ENCODE measurements at places on chromosomes 2 and 18.

- no peak for DNase-seq
Observed at GRCh38 chr2:60936757-60937156, 55.4 kb downstream of the REL start.

DNA sequence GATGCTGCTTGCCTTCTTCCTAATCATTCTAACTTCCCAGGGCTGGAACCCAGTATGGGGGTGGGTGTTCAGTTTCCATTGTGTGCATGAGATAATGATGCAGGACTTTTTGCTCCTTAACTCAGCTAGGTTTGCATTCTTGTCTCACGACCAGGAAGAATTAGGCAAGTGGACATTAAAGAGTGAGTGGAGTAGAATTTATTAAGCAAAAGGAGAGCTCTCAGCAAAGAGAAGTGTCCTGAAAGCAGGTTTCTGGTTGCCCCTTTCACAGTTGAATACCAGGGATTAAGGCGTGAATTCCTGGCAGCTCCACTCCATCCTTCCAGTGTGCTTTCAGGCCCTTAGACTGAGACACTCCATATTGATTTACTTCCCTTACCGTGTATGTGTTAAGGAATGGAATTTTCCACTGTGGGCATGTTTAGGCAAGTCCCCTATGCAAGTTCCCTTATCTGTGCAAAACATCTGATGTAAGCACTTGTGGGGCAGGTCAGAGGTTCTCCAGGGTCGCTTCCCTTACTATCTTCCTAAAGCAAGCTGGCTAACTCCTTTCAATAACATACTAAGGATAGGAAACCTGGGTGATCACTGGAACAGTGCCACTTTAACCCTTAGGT, 126.5 kb downstream of the GPR39 start:
- DNase-seq = no peak

- DNase-seq = no peak
Observed at GRCh38 chr2:209556354-209556961, 132.6 kb downstream of the MAP2 start.

DNA sequence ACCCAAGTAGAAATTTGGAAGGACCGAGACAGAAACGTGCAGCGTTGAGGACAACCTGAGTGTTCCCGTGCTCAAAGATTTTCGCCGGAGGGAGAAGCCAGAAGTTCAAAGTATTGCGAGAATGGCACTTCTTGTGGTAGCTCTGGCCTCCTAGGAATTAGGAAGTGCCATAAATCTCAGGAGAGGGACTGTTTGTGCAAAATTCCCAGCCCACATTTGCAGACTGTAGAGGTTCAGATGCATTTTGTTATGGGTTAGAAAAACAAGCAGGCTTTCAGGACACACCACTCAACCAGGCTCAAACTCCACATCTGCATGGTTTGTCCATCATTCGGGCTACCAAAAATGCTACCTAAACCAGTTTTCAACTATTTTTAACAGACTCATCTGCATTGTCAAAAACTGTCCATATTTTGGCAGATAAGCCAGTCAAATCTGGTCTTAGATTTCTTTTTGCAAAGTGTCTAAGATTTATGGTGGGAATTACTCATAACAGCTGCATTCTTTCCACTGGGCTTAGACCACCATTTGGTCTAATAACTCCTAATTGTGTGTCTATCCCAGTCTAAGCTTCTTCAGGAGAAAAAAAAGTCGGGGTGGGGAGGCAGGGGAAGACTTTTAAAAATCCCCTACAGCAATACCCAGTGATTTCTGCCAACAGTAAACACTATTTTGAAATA, 422.9 kb downstream of the ARHGAP15 start:
- no peak for DNase-seq

- no peak for DNase-seq
Observed at GRCh38 chr2:216379977-216380376, 7.7 kb upstream of the MARCHF4 start.

DNA sequence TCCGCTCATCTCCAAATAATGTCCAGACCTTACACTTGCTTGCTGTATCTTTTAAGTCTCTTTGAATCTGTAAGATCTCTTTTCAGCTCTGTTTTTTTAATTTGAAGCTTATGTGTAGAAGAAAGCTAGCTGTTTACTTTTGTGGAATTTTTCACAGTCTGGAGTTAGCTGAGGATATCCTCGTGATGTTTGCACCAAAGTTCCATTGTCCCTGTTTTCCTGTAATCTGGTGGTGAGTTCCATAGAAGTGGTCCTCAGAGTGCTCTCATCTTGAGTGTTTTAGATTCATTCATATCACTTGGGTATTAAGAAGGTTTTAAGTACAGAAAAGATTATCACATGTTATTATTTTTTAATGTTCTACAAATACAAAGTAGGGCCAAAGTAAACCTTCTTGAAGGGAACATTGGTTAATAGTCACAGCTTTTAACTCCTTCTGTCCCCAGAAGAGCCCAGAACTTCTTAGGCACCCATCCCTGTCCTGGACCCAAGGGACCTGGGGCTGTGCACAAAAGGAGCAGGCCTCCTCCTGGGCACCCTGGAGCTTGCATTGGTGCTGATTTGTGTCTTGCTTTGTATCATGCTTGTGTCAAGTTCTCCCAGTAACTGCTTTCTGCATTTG, 15.0 kb downstream of the MLPH start:
- DNase-seq = no peak

DNA sequence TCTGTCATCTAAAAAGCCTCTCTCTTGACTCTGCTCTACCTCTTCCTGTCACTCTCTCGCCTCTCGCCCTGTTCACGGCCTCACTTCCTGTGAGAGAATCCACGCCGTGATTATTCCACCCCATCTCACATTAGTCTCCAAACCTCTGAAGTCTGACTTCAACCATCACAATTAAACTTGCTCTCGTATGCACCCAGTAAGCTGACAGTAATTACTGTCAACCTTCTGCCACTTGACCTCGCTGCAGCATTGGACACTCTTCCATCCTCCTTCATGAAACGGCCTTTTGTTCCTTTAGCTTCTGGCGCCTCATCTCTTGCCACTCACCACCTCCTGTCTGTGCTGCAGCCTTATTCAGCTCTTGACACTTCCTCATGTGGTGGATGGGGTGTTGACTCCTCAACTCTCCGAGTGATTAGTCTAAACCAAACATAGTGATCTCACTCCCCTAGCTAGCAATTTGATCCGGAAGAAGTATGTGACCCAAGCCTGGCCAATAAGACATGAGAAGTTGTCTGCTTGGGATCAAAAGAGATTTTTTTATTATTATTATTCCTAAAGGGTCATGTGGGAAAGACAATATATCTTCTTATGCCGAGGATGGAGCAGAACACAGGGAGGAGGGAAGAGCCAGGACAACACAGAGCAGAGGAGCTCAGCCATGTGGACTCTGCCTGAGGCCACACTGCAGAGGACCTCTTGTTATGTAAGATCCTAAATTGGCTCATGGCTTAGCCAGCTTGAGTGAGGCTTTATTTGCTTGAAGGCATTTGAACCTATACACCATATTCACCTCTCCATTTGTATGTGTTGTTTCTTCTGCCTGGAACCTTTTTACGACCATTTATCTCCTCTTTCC, 38.4 kb upstream of the MYO1B start:
- DNase-seq = peak; percentile 8

DNA sequence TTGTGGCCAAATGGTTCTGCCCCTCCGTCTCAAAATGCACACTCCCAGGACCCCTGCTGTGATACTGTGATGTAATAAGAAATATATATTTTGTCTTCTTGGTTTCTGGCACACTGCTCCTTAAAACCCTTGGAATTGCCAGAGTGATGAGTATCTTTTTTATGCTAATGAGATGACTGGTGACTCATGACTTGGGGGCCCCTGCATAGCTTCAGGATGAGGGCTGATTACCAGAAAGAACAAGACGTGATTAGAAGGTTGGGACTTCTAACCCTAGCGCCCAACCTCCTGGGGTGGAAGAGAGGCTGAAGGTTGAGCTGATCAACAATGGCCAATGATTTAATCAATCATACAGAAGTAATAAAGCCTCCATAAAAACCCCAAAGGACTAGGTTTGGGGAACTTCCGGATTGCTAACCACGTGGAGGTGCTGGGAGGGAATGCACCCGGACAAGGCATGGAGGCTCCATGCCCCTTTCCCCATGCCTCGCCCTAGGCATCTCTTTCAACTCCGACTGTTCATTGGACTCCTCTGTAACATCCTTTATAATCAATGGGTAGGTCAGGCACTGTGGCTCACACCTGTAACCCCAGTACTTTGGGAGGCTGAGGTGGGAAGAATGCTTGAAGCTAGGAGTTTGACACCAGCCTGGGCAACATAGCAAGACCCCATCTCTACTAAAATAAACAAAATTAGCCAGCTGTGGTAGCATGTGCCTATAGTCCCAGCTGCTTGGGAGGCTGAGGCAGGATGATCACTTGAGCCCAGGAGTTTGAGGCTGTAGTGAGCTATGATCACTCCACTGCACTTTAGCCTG, 89.1 kb downstream of the HS1BP3 start:
- DNase-seq = no peak

DNA sequence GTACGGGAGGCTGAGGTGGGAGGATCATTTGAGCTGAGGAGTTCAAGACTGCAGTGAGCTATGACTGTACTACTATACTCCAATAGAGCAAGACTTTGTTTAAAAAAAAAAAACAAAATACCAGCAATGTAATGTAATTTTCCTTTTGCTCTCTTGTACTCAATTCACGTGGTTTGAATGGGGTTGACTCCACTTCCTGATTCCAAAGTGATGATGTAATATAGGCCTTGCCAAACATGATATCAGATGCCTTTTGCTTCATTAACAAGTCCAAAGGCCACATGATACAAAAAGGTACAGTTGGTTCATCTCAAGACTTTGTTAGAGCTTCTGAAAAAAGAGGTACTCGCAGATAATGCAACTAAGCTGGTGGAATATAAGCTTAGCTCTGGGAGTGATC, 321.8 kb downstream of the ZEB2 start:
- DNase-seq = no peak

DNA sequence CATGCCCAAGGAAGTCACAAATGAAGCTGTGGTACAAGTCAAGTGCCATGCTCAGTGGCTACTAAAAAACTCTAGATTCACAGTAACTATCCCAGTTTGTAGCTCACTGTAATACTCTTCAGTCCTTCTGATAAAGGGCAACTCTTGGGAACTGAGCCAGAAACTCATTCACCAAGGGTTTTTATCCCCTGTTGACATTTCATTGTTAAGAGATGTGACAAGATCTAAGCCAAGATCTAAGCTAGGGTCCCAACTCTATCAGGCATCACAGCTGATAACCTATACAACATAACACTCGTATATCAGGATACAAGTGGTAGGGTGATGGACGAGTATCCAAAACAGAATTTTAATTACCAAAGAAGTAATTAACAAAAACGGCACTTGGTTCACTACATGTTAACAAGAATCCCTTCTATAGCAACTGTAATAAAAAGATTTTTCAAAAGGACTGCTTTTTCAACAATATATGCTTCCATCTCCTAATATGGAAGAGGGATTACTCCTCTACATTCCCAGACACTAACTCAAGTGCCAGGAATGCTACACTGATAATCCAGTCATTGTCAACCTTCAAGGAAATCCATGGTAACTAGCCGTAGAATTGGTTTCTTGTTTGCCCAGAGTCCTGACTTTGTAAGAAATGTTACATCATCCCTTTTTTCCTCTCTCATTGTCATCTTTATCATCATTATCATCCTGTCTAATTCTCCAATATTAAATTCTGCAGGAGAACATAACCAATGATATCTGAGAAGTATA, 111.7 kb downstream of the CDH2 start:
- no peak for DNase-seq

DNA sequence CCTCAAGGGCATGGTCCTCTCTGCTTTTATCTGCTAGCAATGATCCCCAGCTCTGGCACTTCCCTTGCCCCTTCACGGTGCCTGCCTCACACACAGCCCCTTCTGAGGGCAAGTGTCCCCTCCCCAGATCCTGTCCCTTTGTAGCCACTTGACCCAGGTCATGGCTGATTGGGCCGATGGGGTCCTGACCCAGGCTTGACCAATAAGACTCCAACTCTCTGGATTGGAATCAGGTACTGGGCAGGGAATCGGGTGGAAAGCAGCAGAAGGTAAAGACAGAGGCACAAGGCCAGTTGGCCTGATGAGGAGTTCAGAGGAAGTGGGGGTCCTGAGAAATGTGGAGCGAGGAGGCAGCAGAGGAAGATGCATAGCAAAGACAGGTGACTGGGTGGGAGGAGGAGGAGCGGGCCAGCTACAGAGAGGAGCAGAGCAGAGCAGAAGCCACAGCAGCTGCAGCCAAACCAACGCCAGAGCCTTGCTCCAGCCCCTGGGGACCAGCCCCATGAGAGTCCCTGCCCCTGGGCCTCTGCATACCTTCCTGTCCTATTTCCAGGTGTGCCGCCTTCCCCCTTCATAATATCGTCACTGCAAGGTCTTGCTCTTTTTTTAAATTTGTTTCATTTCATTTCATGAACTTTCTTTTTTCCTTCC, 39.1 kb downstream of the CAPN13 start:
- no peak for DNase-seq
